ENCODE measurements at places on chromosomes 3 and 15.

- no peak for DNase-seq
Observed at GRCh38 chr3:14788644-14789043, 30.1 kb upstream of the FGD5 start.

- peak; percentile 58 for DNase-seq
Observed at GRCh38 chr3:4680227-4680691, 187.1 kb downstream of the ITPR1 start.

GRCh38 chr15:52651868-52652267, 27.3 kb downstream of the ATOSA start:
- DNase-seq, result peak; percentile 96

GRCh38 chr3:57094575-57094974, 34.1 kb downstream of the SPATA12 start:
- no peak for DNase-seq

DNA sequence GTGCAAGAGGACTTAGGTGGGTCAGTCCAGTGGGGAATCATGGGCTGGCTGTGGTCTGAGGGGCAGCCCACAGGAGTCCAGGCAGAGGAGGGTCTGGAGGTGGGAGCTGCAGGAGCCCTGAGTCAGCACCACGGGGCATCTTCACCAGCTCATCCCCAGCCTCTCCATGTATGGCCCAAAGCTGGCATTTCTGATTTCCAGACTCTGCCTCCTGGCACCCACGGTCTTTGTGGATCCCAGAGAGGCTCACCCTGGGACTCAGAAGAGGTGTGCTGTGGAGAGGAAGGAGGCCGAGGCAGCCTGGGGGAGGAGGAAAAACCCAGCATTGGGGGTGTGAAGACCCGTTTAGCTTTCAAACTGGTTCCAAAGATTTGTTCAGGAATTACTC, 64.5 kb upstream of the KLF13 start:
- DNase-seq, result no peak

DNA sequence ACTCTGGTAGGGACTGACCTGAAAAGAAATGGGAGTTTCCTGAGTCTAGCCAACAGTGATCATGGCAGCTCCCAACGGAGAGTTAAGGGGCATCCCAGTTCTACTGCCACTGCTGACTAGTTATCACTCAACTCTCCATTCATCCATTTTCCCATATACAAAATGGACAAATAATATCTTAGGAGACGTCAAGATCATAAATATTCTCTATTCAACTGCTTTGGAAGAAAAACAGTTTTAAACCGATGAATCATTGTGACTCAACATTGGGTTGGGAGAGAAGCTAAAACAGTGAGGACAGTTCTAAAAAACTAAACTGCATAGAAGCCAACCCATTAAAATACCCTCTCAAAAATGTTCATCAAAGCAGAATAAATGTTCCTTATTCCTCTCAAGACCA, 57.6 kb upstream of the CHRM5 start:
- no peak for DNase-seq

DNA sequence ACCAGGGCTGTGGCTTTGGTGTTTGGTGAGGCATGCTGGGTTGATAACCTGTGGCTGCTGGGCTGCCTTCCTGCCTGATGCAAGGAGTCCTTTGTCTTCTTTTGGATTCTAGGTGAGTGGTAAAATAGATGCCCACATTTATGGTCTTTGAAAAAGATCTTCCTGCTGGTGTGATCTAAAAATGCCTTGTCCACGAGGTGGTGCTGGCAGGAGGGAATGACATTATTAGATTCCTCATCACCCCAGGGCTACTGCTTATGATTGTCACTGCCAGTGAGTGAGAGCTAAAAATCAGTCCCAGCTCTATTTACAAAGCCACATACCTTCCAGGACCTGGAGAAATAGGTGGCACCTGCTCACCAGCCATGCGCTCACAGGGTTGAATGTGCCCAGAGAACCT, 355.5 kb upstream of the ROPN1 start:
- DNase-seq, result no peak

DNA sequence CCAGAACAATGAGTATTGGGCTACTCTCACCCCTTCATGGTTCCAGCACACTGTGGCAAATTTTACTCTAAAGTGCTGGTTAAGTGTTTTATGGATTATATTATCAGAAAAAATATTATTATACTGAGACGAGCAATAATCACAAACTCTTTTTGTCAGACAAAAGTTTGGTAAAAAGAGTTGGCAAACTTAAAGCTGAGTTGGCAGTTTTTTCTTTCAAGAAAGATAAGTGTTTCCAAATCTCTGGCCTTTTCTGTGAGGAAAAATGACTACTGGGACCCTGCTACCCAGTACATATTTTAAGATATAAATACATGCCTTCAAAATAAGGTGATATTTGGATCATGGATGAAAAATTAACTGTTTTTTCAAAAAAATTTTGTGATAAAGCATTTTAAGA, 471.5 kb upstream of the IL12A start:
- no peak for DNase-seq
